ENCODE measurements at places on chromosomes 4 and X.

DNA sequence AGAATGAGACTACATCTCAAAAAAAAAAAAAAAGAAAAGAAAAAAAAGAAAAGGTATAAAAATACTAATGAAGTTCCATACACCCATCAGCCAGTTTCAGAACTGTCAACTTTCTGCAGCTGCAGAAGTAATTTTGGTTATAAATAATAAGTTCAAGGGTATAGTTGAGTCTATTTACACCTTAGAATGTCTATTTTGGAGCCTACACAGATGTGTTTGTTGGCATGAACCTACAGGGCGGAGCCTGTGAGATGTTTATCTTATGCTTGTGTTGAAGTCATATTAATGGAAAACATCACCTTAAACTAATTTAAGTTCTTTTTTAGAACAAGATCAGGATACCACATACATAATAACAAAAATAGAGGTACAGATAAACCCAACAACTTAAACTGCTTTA, 85.8 kb downstream of the RAPGEF2 start:
- DNase-seq = no peak

DNA sequence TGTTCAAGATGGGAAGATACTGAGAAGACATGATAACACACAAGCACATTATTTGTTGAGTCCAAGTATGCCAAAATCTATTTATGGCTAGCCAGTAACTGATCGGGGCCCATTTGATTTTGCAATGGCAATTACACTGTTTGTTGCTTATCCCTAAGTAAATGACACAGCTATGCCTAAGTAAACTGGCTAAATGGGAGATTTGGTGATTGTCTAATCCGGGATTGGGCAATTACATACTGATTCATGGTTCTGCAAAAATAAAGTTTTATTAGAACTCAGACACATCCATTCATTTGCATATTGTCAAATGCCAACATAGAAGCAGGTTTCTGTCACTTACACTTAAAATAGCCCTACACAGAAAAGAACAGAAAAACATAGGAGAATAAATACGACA, 140.2 kb upstream of the TBL1X start:
- DNase-seq = no peak

GRCh38 chrX:2566055-2566454, 65.3 kb upstream of the DHRSX start:
- DNase-seq = no peak

- DNase-seq = no peak
Measured at GRCh38 chrX:102966701-102967100, 29.6 kb downstream of the RAB40AL start.

- DNase-seq = peak; percentile 78
Measured at GRCh38 chr4:145487631-145488030, 6.0 kb downstream of the SMAD1 start.

DNA sequence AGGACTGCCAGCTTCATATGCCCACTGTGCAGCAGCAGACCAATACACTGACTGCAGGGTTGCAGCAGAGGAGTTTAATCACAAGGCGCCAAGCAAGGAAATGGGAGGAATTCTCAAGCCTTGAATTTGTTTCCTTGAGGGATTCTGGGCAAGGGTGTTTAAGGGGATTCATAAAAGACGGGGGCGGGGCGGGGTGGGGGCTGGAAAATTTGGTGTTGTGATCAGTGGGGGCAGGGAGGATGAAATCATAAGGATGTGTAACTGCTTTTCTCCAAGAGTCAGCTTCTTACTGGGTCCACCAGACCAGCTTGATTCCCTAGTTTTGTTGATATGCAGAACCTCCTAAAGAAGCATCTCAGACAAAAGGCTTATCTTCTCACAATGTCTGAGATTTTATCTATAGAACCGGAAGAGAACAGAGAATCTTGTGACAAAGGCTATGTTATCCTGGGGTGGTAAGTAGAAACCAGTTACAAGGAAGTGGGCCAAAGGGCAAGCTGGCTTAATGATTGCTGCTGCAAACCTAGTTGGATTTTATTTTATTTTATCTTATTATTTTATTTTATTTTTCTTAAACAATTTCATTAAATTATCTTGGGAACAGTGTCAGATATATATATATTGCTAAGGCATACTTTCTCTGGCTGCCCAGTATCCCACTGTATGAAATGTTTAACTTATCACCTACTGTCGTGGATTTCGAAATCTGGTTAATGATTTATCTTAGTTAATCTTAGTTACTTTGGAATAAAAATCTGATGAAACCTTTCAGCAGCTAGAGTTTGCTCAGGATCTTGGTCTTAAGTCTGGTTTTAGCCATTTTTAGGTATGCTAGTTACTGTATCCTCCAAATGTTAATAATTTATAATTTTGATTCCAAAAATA, 276.4 kb downstream of the RPA4 start:
- no peak for DNase-seq

DNA sequence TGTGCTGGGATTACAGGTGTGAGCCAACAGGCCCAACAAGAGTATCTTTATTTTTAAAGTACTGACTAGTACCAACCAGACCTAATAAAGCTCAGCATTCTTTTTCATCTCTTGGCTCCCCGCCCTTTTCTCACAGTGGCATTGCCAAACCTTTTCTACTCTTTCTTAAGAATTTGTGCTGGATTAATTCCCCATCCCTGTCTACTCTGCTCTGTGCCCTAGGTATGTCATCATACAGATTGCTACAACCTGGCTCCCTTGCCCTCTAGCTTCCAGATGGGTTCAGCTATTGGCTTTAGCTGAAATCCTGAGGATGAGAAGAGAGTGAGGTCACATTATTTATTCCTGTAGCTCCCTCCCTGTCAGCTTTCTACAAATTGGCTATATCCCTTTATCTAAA, 34.9 kb upstream of the CCNI start:
- no peak for DNase-seq

DNA sequence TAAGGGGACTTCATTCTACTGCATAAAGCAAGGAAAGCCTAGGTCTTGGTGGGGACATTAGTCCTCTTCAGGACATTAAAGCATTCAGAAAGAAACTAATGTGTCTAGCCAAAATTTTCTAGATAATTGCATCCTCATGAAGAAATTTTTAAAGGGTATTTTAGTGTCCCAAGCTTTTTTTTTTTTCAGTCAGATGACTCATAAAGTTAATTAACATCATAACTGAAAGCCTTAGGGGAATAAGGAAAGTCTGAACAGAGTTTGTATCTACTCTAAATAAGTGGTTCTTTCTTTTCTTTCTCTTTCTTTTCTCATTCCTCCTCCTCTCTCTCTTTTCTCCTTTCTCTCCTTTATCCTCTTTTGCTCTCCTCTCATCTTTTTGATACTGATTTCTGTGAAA, 202.4 kb downstream of the ADAMTS3 start:
- no peak for DNase-seq

DNA sequence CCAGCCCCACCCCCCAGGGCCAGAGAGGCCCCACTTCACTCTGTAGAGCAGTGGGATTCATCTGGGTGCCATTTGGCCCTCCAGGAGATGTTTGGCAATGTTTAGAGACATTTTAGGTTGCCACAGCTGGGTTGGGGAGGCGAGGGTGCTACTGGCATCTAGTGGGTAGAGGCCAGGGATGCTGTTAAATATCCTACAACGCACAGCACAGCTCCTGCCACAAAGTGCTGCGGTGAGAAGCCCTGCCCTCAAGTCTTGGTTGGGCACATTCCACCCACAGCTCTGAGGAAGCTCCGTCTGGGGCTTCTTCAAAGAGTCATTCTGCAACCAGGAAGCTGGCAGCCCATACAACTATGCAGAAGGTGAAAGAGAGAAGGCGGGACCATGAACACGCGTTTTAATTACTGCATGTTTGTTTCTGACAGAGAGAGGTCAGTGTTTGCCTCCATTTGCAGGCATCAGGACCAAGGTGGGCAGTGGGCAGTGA, 48.1 kb upstream of the FAM9C start:
- peak; percentile 21 for DNase-seq
